ENCODE measurements at places on chromosomes 13 and 19.

- DNase-seq, result no peak
Measured at GRCh38 chr13:95627590-95627989, 16.9 kb downstream of the DZIP1 start.

DNA sequence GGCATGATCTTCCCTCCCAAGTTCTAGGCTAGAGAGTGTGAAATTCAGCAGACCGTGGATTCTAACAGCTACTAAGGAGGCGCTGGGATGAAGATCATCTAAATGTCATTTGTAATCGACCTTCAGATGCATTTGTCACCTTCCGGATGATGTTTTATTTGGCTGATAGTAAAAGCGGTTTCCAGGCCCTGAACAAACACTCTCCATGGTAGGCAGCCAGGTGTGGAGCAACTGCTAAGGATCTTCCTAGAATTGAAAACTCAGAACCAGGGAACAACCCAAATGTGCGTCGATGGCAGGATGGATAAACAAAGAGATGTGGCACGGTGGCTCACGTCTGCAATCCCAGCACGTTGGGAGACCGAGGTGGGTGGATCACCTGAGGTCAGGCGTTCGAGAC is 107.2 kb upstream of the CACNA1A start:
- DNase-seq, result no peak

DNA sequence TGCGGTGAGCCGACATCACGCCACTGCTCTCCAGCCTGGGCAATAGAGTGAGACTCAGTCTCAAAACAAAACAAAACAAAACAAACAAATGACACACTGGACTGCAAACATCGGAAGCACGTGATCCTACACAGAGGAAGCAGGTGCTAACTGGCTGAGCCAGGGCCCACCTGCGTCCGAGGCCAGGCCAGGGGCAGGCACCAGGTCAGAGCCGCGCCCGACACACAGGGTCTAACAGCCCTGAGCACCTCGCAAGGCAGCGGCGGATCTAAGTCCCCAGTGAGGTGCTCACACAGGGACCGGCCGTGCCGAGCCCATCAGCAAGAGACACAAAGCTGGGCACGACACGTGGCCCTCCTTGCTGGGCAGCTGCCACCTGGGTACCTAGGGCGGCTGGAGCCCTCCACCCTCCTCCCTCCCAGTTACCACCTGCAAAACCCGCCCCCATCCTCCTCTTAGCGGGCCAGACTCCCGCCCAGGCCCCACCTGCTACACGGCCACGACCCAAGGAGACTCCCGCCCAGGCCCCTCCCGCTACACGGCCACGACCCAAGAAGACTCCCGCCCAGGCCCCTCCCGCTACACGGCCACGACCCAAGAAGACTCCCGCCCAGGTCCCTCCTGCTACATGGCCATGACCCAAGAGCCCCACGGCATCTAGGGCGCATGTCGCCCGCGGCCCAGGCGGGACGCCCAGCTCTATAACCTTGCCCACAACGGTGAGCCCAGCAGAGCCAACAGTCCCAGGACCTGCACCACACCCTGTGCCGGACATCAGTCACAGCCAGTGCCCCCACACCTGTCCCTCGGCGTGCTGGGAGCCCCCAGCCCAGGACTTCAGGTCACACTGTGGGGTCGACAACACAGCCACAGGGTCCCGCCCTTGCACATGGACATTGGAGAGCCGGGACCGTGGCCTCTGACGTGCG is 15.6 kb downstream of the AP3D1 start:
- no peak for DNase-seq

- no peak for DNase-seq
Measured at GRCh38 chr19:54137699-54138488, at the start of gene CNOT3. CNOT3 (plus strand) TSS chr19:54137762; CDS start chr19:54142979, 5,217 bp downstream.

DNA sequence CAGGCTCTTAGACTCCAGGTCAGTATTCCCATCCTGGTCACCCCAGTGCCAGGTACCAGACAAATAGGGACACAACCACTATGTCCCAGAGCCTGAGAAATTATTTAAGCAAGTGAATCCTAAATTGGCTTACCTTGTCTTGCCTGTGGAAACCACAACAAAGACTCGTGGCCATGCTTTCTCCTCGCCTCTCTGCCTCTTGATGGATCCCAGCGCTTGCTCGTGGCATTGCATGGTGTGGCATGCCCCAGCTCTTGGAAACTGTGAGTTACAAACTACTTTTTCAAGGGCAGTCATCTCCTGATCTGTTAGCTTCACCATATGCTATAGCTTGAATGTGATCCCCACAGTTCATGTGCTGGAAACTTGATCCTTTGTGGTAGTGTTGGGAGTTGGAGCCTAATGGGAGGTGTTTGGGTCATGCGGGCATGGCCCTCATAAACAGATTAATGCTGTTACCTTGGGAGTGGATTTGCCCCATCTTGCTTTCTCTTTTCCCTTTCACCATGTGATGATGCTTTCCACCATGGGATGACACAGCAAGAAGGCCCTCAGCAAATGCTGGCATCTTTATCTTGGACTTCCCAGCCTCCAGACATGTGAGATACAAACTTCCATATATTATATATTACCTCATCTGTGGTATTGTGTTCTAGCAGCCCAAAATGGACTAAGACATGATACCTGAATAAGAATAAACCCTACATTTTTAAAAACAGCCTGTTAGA is 31.2 kb downstream of the SPRYD7 start:
- DNase-seq, result no peak

- DNase-seq, result no peak
Measured at GRCh38 chr13:50950849-50951248, 41.3 kb downstream of the RNASEH2B start.

- no peak for DNase-seq
Measured at GRCh38 chr13:48567515-48568369, 34.9 kb upstream of the RCBTB2 start.

- DNase-seq, result no peak
Measured at GRCh38 chr19:18698321-18699167, 15.1 kb downstream of the CRTC1 start.

GRCh38 chr13:51924756-51925544 is 63.2 kb downstream of the CCDC70 start:
- no peak for DNase-seq

DNA sequence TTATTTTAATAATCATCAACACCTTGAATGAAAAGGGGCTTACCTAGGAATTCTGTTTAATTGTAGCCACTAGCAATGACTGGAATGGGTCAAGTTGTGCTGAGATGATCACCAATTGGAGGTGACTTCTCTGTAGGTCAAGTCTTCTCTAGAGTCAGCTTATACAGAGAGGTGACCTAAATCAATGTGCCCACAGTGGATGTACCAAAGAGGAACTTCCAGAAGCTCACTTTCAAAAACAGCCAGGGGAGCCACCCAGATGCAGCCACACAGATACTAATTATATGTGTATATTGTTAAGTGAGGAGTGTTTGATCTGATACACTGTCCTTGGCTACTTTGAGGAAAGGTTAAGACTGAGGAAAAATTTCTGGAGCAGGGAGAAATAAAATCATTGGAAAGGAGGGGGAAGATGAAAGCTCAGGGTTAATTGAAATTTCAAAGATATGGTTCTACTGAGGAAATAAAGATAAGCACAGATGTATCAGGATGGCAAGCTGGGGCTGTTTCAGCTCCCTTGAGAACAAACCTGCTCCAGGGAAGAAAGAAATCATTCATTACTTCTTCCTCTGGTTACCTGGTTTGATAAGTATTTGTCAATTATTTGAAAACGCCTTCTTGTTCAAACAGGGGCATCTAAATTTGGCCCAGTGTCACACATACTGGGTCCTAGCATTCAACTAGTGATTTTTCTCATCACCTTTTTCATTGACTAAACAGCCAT is 5.1 kb downstream of the GPR183 start:
- DNase-seq, result no peak
